ENCODE measurements at places on chromosomes 12 and 14.

DNA sequence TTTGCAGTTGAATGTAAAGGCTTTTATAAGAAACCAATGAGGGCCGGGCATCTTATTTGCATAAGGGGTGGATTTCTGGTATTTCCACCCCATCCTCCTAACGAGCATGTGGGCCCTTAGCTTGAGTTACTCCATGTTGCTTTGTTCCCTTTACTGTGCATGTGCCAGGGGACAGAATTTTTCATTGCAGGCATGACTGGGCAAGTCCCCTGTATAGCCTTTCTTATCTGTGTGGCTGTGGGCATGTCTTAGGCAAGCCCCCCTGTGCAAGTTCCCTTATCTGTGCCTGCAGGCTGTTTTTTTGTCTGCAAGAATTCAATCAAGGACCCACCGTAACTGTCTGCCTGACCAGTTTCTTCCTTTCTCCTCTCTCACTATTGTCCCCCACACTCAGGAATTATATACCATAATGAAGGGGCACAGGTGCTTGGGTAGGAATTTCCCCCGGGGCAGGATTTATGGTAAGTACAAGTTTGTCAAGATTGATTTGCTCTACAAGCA lies 152.2 kb upstream of the CNOT2 start:
- no peak for DNase-seq

GRCh38 chr14:95258754-95259593 lies 60.7 kb downstream of the CLMN start:
- DNase-seq = peak; percentile 69

DNA sequence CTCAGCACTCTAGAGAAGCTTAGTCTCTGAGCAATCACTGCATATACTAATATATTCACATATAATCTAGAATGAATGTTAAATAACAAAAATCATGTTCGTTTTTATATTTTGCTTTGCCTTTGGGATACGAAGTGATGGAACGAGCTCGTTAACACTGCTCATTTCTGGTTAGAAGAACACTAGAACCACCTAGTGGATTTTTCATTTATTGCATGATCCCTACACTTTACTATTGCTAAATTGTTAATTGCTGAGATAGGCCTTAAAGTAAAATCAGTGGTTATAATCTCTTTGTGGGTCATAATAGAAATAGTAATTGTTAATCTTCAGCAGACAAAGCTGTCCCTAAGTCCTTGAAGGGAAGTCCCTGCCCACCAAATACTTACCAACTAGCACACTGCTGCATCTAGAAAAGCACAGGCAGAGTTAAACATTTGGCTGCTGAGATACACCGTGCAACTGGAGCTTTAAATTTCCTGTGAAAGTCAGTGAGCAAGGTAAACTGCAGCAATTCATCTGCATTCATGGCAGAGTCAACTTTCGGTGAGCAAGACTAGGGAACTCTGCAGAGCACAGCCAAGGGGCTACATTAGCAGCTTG lies 353.7 kb downstream of the APAF1 start:
- peak; percentile 64 for DNase-seq

DNA sequence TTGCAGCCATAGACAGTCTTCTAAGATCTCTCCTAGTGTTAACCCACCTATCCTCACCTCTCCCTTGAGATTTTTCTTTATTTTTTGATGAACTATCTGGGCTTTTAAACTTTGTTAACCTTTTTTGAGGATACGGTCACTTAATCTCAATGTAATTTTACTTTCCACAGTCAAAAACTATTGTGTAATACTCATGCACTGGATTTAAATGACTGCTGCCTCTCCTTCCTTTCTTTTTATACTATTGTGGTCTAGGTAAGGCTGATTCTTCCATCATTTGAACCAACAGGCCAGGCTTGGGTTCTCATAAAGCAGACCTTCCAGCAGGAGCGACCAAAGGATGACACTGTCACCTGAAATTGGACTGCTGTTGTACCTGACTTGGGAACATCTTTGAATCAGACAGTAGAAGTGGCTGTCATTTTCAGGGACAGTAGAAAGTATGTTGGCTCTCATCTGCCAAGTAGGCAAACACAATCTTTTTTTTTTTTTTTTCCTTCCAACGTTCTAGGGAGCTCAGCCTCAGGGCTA lies 689 bp upstream of the PDE3A start:
- DNase-seq = no peak

DNA sequence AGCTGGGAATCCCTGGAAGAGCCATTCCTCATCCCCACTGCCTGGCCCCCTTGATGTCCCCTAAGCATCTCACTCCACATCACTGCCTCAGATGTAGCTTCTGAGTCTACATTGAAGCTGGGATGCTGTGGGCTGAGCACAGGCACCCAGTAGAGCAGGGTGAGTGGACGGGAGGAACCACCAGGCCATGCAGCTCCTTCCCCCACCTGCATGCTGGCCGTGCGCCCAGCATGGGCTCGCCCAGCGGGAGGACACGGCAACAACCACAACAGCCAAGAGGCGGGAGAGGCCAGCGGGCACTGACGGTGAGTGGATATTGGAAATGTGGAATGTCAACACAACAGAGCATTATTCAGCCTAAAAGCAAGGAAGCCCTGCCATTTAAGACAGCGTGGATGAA lies 310.9 kb downstream of the ADGRD1 start:
- no peak for DNase-seq

DNA sequence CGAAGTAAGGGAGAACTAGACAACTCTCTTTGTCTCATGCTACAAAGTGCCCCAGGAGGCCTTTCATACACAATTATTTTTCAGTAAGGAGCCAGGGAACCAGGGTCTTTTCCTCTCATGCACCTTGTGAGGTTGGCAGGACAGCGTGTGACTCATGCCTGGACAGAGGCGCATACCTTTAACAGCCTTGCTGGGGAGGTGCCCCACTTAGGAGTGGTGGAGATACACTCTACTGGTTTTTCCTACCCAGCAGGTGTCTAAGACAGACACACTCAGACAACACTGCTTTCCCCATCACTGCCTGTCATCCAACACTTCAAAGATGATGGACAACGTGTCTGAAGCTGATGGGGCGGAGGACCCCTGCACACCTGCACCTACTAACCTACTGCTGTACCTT lies 49.1 kb downstream of the B4GALNT3 start:
- DNase-seq = no peak

DNA sequence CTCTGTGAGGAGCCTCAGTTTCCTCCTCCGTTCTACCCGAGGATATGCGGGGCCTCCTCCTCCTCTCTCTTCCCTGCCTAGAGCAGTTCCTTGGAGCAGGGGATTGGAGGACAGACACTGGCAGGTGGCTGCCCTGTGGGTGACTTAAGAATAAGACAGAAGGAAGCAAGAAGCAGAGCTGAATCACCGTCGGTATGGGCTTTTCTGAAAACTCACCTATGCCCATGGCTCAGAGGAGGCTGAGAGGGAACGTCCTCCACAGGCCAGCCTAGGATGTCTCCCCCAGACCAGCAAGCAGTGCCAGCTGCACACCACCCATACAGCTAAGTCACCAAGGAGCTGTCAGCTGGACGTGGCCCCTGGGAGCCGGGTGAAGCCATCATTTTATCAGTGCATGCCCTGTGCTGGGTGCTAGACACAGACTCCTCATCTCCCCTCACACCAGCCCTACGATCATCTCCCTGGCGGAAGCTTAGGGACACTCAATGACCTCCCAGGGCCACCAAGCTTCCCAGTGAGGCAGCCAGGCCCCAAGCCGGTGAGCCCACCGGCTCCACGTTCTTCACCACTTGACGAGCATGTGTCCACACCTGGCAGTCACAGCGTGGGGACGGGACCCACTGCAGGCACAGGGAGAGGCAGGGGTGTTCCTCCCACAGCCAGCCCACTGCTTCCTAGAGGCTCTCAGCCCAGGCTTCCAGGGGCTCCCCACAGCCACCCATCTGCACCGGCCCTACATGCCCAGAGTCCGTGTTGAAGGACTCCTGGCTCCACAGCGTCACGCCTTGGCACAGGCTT lies 21.4 kb downstream of the ITPK1 start:
- DNase-seq = no peak

- no peak for DNase-seq
Observed at GRCh38 chr14:68507544-68508081, 285.3 kb downstream of the ZFP36L1 start.

GRCh38 chr12:33547084-33547483 lies 107.5 kb upstream of the SYT10 start:
- no peak for DNase-seq

DNA sequence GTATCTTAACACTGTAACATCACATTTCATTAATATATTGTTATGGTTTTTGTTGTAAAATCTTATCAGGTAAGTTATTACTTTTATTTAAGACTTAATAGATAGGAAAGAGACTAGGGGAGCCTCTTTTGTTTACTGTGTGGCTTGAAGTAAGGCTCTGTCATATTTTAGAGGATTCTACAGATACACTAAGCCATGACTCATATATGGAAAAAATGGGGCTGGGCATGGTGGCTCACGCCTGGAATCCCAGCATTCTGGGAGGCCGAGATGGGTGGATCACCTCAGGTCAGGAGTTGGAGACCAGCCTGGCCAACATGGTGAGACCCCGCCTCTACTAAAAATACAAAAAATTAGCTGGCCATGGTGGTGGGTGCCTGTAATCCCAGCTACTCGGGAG lies 23.6 kb upstream of the NPFF start:
- DNase-seq = no peak

- DNase-seq = no peak
Observed at GRCh38 chr14:105303949-105304348, 3.1 kb upstream of the BRF1 start.

- no peak for DNase-seq
Observed at GRCh38 chr12:114638790-114639435, 45.1 kb downstream of the TBX3 start.

DNA sequence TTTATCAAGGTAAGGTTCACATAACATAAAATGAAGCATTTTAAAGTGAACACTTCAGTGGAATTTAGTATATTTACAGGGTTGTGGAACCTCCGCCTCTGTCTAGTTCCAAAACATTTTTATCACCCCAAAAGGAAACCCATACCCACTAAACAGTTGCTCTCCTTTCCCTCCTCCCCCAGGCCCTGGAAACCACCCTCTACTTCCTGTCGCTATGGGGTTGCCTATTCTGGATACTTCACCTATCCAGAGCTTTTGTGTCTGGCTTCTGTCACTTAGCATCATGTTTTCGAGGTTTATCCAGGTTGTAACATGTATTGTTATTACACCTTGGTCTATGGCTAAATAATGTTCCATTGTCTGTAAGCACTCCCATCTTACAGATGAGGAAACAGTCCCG lies 27.7 kb upstream of the ZFP36L1 start:
- no peak for DNase-seq

GRCh38 chr14:66745078-66745477 lies 237.1 kb downstream of the GPHN start:
- no peak for DNase-seq

- DNase-seq = no peak
Observed at GRCh38 chr12:6288235-6288634, 22.2 kb upstream of the PLEKHG6 start.

- DNase-seq = no peak
Observed at GRCh38 chr12:93061473-93062419, 132.7 kb upstream of the EEA1 start.

- DNase-seq = peak; percentile 40
Observed at GRCh38 chr12:52506858-52507715, 13.1 kb downstream of the KRT5 start.

DNA sequence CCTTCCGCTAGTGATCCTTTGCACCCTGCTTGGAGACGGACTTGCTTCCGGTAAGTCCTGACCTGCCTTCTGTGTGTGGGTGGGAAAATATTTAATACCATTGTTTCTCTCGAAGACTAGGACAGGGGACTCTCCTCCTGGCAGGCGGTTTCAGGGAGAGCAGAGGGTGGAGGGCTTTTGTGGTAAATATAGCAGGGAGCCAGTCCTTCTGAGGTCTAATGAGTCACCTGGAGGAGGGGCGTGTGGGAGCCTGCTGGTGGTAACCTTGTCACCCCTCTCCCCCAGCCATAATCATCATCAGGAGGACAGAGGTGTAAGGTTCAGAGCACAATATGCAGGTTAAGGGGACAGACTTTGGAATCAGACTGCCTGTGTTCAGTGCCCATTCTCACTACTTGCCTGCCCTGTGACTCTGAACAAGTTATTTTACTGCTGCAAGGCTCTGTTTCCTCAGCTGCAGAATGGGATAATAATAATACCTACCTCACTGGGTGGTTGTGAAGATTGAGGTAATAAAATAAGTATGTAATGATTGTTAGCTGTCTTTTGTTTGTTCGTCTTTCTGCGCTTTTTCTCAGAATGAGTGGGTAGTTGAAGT lies 47.4 kb downstream of the SUSD6 start:
- DNase-seq = no peak

- DNase-seq = no peak
Observed at GRCh38 chr14:72544615-72545387, 349.1 kb downstream of the DPF3 start.

DNA sequence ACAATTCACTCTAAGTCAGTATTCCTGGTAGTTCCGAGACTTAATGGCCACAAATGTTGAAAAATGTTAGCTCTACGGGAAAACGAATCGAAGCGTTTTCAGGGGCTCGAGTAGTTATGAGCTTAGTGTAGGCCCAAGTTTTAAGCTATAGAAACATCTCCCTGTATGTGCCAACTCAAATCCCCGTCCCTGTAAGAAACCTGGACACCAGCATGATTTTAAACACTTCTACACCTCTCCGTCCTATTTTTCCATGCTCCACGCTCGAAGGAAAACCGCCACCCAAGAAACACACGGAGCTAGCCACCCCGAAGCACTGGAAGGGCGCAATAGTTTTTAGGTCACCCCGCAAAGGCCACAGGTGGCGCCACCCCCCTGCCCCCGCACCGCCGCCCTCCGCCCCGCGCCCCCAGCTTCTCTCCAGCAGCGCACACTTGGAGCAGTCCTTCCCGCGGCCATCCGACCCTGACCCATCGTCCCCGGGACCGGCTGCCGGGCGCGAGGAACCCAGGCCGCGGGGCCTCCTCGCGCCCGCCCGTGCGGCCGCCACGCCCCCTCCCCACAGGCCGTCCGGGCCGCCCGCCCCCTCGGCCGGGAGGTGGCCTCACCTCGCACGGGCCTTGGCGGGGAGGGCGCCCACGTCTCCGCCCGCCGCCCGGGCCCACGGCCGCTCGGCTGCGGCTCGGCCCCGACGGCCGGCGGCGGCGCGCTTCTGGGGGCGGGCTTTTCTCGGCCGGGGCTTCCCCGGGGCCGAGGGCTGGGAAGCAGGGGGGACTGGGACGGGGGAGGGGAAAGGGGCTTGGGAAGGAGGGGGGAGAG lies 522 bp downstream of the R3HDM2 start:
- peak; percentile 11 for DNase-seq

- no peak for DNase-seq
Observed at GRCh38 chr14:54639611-54640010, 72.7 kb downstream of the SAMD4A start.

DNA sequence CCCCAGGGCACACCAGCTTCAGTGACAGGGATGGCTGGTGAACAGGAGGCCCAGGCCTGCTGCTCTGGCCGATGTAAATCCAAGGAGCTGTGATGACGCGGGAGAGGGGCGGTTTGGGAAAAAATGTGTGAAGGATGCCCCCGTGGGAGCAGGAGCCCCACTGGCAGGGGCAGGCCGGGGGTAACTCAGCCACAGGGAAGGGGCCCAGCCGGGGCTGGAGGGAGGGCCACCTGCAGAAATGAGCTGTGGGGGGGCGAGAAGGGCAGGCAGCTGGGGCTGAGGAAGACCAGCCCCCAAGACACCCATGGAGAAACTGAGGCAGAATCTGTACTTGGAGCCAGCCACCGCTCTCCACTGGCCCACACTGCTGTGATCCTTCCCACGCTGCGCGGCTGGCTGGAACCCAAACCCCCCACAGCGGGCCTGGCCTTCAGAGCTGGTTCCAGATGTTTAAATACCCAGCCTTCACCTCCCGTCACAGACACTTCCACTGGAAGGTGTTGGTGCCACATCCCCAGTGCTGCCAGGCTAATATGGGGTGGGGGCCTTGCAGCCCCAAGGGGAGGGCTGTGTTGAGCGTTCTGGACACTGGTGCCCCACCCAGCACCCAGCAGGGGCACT lies 28.5 kb upstream of the ANKRD9 start:
- no peak for DNase-seq

GRCh38 chr12:52125476-52125900 lies 46.0 kb downstream of the SMIM41 start:
- no peak for DNase-seq
